ENCODE measurements at places on chromosomes 7 and 10.

GRCh38 chr7:83937930-83938329, 256.7 kb downstream of the SEMA3A start:
- no peak for DNase-seq

DNA sequence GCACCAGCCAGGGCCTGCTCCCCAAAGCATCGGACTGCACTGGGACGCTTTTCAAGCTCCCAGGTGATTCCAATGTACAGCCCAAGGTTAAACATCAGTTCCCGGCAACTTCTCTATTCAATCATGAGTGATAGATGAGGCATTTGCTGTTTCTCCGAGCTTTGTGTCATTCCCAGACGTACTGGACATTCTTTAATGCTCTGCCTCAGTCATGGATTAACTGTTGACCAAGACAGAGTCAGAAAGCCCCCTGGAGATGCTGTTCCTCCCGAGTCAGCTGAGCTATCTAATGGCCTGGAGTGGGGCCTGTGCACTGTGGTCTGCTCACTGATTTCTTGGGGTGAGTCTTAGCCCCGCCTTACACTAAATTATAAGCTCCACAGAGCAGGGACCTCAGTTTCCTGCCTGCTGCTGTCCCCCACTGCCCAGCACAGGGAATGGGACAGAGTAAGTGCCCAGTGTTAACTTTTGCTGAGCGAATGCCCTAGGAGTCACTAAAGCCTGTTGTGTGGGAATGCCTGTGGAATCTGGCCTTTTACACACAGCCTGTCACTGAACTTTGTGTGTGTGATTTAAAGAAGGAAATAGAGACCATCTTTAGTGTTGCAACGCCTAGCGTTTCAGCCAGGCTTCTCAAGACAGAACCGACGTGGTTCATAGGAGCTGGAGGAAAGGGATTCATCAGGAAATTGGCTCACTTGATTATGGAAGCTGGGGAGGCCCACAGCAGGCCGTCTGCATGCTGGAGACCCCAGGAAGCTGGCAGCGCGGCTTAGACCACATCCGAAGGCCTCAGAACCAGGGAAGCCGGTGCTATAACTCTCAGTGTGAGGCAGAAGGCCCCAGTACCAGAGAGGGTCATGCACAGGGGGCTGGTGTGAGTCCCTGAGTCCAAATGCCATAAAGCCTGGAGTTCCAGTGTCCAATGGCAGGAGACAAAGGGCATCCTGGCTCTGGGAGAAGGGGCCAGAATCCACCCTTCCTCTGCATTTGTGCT, 29.3 kb upstream of the RNF32 start:
- DNase-seq: no peak

DNA sequence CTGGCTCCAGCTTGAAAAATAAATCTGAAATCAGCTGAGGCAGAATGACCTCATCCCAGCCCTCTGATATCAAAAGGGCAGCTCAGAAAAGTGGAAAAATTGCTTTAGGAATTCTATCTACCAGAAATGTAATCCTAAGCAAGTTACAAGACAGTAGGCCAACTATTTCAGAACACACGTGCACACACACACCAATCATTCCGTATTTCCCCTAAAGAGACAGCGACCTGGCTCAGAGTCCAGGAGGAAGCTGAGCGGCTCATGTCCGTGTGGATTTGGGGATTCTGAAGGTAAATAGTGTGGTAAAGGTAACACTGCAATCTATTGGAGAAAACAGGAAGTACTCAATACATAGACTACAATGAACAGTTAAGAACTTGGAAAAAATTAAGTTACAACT, 288.2 kb downstream of the CALN1 start:
- no peak for DNase-seq

DNA sequence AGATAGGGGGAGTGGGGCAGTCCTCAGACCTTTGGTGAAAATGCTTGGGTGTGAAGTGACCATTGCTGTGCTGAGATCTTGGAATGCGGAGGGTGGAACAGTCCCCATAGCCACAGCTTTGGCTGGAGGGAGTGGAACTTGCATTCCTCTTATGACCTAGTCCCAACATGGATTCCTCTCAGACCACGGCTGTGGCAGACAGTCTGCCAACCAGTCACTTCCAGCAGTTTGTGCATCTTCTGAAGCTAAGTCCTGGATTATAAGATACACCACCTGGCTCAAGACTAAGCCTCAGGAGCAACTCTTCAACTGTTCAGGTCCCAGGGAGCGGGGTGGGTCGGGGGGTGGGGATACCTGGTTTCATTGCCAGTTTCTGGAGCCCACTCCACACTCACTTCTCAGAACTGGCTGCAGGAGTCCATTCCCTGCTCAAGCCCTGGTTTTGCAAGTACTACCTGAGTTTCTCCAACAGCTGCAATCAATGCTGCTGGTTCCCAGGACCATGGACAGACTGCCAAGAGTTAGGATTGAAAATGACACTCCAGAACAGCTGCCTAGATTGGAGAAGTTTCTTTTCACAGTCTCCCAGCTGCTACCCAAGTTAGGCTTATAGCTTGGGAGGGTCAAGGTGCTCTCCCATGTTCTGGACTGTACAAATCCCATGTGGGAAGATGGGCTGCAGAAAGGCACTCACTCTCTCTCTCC, 29.1 kb upstream of the DGKB start:
- DNase-seq: no peak

GRCh38 chr7:70344726-70345125, 746.5 kb downstream of the AUTS2 start:
- no peak for DNase-seq

- peak; percentile 70 for DNase-seq
Measured at GRCh38 chr10:6738112-6738768, 158.2 kb upstream of the PRKCQ start.

DNA sequence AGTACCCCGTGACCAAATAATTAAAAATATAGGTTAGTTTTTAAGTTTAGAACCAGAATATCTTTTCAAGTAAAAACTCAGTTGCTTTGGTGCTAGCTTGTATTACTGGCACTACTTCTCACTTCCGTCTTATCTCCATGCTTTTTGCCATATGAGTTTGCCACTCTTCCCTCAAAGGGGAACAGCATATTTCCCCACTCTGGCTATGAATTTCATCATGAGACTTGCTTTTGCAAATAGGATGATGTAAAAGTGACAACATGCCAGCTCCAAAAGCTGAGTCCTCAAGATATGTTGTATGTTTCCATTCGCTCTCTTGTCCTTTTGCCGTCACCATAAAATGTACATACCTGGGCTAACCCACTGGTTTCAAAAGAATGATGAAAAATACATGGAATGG, 178.1 kb upstream of the SEMA3A start:
- DNase-seq: peak; percentile 21

DNA sequence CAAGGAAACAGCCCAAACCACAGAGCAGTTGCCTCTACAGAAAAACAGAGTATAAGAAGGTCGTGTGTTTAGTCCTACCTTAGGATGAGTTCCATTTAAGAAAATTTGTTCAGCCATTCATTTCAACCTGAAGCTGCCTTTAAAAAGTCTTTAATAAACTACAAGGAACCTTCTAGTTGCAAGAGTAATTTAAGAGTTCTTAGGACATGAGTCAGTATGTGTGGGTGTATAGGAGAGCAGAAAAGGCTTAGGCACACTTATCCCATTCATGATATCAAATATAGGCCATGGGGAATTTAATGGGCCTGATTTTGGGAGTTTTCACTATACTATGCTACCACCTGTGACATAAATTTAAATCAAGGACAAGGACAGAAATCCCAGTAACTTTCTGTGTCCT, 496.8 kb downstream of the TFEC start:
- DNase-seq: peak; percentile 6

DNA sequence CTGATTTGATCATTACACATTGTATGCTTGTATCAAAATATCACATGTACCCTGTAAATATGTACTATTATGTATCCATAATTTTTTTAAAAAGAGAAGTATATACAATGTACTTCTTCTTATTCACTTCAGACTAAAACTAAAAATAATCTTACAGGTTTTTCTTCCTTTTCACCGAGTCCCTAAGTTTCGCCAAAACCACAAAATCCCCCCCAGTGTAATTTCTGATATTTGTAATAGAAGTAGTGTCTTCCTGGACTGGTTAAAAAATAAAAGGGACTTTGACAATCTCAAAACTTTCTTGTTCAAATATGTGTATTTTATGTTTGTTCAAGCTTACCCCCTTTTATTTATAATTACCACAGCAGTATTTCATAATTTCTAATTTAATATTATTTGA, 23.9 kb downstream of the EPC1 start:
- no peak for DNase-seq

DNA sequence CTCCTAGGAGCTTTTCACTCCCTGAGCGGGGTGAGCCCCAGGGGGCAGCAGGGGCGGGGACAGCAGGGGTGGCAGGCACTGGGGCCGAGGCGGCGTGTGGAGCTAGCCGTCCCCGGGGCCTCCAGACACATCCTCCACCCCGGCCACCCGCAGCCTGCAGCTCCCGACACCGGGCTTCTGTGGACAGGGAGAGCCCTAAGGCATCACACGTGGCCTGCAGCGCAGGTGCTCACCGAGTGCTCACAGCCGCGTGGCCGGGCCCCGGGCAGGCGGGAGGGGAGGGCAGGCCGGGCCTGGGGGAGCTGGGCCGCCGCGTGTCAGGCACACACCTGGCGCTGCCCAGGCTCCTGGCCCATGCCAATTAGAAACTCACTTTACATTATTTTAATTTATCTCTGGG, 51.4 kb downstream of the MICALL2 start:
- no peak for DNase-seq

- no peak for DNase-seq
Measured at GRCh38 chr10:129049501-129049900, 417.5 kb upstream of the MGMT start.

DNA sequence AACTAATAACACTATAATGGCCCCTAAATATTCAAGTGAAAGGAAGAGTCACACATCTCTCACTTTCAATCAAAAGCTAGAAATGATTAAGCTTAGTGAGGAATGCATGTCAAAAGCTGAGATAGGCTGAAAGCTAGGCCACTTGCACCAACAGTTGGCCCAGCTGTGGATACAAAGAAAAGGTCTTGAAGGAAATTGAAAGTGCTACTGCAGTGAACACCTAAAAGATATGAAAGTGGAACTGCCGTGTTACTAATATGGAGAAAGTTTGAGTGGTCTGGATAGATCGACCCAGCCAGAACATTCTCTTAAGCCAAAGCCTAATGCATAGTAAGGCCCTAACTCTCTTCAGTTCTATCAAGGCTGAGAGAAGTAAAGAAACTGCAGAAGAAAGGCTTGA, 12.1 kb upstream of the SNX13 start:
- no peak for DNase-seq

GRCh38 chr7:45598886-45599520, 24.8 kb downstream of the ADCY1 start:
- no peak for DNase-seq

DNA sequence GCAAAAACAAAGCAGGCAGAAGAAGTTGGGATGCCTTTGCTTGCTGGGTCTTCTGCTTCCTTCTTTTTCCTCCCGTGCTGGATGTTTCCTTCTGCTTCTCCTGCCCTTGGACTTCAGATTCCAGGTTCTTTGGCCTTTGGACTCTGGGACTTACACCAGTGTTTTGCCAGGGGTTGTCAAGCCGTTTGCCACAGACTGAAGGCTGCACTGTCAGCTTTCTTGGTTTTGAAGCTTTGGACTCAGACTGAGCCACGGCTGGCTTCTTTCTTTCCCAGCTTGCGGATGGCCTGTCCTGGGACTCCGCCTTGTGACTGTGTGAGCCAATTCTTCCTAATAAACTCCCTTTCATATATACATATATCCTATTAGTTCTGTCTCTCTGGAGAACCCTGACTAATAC, 11.3 kb upstream of the LCOR start:
- DNase-seq: no peak

- DNase-seq: no peak
Measured at GRCh38 chr10:117284716-117285494, 44.0 kb downstream of the SLC18A2 start.

- peak; percentile 85 for DNase-seq
Measured at GRCh38 chr10:103197174-103197573, 4.1 kb upstream of the NT5C2 start.

- DNase-seq: no peak
Measured at GRCh38 chr7:80791509-80791929, 127.3 kb downstream of the SEMA3C start.

DNA sequence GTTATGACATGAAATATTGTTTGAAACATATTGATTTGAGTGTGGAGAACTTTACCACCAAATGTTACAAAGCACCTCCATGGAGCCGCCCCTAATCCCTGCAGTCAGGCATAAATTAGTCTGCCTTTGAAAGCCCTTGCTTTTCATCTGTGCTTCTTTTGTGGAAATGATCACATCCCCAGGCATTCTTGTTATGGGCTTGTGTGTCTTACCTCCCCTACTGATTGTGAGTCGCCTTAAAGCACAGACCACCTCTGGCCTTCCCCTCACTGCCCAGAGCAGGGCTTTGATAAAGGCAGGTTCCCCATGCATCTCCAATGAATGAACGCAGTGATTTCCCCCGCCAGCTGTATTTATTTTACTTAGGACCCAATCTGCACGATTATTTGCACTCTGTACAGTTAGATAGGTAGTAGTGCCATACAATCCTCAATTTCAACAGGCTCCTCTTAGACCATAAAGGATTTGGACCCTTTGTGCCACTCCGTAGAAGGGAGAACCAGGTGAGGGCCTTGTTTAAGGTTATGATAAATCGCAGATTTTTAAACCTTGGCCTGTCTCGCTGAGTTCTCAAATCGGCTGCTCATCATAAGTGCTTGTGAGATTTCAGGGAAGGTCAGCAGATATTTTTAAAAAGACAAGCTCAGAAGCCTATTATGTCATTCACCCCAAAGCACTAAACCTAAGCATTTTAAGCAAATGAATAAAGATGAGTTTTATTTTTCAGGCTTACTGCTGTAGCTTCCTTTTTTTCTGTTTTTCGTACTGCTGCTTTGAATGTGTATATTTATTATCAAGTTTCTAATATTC, 107.8 kb downstream of the CUBN start:
- DNase-seq: no peak

DNA sequence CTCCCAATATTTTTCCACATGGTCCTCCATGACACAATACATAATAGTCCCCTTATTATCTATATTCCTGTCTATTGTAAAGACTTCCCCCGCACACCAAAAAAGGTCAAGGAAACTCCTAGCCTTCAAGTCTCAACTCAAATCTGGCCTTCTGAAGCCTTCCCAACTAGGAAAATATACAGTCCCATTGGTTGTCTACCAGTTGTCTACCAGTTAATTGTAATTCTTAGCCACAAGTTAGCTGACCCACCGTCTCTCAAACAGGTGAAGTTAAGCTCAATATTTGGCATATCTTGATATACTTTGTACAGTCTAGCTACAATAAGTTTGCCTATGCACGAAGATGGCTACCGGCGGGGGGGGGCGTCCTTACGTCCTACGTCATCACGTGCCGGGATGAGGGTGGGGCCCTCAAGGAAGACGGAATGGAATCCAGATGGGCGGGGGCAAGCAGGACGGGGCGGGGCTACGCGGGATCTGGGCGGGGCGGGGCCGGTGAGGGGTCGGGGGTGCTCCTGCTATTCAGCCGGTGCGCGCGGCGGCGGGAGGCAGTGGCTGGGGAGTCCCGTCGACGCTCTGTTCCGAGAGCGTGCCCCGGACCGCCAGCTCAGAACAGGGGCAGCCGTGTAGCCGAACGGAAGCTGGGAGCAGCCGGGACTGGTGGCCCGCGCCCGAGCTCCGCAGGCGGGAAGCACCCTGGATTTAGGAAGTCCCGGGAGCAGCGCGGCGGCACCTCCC, at the start of gene AHR:
Gene AHR, plus strand, starts transcription at position 551 of the 738 bp plus-strand sequence. CDS start 613 bp downstream, outside the sequence.
- DNase-seq: peak; percentile 92

Data from EH (cell line).